ENCODE measurements at places on chromosomes 13 and 19.

DNA sequence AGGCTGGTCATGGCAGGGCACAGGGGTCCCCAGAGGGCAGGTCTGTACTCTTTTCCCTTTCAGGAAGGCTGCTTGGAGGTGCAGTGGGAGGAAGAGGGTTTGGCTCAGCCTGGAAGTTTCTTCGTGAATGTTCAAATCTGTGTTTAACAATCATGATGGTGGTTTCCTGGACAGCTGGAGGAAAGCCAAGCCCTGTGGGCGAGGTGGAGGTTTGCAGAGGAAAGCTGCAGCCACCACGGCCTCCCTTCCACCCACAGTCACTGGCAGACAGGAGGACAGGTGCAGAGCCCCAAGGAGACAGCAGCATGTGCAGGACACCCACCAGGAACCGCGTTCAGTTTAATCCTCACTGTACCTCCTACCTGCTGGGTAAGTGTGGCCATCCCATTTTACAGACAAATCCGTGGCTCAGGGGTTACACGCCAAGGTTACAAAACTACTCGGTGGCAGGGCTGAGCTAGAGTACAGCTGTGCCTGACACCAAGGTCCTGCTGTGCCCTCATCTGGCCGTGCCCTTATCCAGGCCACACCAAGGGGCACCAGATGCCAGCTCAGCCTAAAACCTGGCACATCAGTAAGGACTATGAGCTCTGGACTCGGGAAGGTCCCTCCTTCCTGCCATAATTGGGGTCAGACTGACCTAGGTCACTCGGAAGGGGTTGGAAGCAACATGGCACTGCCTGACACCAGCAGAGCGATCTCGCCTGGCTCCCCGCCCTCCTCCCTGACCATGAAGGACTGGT, 34.1 kb downstream of the SUGP2 start:
- no peak for DNase-seq

- no peak for DNase-seq
Measured at GRCh38 chr13:45851171-45851921, at the start of gene SIAH3. SIAH3 (minus strand) TSS chr13:45851753; CDS start chr13:45851629, 124 bp downstream.

DNA sequence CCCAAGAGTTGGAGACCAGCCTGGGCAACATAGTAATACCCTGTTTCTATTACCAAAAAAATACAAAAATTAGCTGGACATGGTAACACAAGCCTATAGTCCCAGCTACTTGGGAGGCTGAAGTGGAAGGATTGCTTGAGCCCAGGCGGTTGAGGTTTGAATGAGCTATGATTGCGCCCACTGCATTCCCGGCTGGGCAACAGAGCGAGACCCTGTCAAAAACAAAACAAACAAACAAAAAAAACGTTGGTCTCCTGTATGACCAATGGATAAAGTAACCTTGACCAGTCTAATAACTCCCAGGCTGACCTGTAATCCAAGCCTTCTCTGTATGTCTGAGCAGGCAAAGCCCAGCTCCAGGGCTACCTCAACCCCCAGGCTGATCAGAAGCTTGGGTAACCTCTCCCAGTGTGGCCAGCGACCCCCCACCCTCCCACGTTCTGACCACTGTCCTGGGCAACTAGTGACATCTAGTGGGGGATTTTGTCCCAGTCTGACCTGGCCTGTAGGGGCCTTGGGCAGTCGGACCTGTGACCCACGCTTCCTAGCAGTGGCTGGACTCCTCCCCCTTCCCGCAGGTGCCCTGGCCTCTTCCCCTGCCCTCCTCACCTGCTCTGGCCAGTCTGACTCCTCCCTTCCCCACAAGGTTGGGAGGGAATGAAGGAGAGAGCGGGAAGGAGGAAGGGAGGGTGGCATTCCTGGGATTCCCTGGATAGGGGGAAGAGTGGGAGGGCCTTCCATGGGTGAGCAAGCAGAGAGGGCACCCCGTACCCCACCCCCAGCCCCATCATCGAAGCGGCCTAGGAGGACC, 1.0 kb upstream of the BCAM start:
- no peak for DNase-seq

DNA sequence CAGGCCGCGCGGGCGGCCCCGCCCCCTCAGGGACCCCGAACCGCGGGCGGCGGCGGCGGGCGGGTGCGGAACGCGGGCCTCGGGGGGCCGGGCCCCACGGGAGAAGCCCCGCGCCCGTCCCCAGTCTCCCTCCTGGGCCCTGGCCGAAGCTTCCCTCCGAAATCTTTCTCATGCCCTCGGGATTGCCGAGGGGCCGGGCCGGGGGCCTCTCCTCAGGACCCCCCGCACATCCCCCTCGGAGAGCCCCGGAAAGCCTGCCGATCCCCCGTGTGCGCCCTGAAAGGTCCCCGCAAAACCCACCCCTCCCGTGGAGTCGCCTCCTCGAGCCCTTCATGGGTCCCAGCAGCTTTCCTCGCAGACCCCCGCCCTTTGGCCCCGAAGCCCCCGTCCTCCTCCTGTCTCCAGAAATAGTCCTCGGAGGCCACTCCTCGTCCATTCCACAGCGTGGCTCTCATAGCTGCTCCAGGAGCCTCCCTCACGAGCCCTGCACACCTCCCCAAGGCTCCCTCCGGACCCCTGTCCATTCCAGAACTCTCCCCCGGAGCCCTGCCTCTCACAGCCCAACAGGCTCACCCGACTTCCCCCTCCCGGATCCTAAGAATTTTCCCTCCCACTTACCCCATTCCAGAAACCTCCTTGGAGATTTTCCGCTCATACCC, 555 bp downstream of the SAMD4B start:
- no peak for DNase-seq

- no peak for DNase-seq
Measured at GRCh38 chr13:46666727-46667456, 113.9 kb downstream of the LRCH1 start.

GRCh38 chr19:38634757-38635482, 12.5 kb upstream of the ACTN4 start:
- DNase-seq = peak; percentile 59

DNA sequence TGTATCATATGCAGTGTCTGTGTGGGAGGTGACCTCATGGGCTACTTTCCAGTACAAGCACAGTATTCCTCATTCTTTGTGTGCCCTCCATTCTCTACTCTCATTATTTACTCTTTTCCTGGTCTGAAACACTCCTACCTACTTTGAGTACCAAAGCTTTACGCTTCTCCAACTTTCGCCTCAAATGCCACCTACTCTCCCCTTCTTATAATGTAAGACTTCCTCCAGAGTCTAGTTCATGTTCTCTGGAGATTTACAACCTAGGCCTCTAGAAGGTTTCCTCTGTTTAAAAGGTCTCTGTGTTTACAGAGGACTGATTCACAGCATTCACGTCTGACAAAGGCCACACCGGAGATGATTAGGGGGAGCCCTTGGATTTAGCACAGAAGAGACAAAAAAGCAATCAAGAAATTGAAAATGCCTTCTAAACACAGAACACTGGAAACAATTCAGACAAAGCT, 302.0 kb downstream of the KLF12 start:
- DNase-seq = no peak

- no peak for DNase-seq
Measured at GRCh38 chr19:10086591-10087192, 575 bp downstream of the SHFL start.

GRCh38 chr19:44908074-44908835, 2.7 kb downstream of the APOE start:
- no peak for DNase-seq

DNA sequence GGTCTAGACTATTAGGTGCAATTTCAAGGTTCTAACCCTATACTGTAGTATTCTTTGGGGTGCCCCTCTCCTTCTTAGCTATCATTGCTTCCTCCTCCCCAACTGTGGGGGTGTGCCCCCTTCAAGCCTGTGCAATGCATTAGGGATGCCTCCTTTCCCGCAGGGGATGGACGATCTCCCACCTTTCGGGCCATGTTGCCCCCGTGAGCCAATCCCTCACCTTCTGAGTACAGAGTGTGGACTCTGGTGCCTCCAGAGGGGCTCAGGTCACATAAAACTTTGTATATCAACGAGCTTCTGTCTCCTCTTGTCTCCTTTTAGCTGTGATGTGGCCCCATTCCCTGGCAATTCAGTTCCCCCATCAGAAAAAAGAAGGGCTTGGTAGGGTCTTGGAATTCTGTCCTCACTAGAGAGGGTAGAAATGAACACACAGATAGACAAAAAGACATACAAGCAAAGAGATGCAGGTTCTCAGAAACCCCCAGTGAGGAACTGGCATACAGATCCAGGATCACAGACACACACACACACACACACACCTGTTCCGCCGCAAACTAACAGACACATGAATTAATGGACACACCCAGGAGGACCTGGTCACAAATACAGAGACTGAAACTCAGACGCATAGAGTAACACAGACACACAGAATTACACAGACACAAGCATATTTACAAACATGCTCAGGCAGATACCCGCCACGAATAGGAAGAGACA, 2.5 kb upstream of the HNRNPUL1 start:
- no peak for DNase-seq

DNA sequence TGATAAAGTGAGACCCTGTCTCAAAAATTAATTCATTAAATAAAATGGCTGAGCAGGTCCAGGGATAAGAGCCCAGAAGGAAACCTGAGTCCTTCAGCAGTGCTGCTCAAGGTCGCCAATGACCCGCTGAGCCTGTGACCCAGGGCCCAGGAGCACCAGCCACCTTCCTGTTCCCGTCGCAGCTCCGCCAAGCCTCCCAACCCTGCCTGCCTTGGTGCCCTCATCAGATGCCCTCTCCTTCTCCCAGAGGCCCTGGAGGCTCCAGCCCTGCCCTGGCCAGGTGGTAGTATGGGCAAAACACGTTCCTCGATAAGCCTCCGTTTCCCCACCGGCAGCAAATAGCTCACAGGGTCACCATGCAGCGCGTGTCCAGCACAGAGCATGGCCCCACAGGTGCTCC, 2.6 kb downstream of the REXO1 start:
- no peak for DNase-seq

DNA sequence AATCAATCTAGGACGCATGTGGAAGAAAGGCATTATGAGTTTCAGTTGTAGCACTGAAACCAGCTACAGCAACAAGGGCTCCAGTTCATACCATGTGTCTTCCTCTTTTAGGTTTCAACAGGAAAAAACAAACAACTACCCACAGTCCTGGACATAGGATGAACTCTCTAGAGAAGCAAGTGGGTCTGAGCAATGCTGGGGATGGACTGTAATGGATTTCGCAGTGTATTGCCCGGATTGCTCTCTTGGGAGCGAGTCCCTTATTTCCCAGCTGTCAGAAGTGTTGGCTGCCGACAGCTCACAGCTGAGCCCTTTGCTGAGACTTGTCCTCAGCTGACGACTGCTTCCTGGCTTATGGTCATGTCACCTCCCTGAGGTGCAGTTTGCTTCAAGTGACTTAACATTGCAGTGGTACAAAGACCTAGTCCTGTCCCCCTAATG, 12.1 kb upstream of the MYCBP2 start:
- DNase-seq = no peak

- DNase-seq = no peak
Measured at GRCh38 chr19:14515501-14516047, 2.6 kb downstream of the DNAJB1 start.

- DNase-seq = no peak
Measured at GRCh38 chr19:8255426-8256125, 46.4 kb downstream of the CERS4 start.

- DNase-seq = no peak
Measured at GRCh38 chr13:113077566-113077952, 28.0 kb upstream of the F7 start.

DNA sequence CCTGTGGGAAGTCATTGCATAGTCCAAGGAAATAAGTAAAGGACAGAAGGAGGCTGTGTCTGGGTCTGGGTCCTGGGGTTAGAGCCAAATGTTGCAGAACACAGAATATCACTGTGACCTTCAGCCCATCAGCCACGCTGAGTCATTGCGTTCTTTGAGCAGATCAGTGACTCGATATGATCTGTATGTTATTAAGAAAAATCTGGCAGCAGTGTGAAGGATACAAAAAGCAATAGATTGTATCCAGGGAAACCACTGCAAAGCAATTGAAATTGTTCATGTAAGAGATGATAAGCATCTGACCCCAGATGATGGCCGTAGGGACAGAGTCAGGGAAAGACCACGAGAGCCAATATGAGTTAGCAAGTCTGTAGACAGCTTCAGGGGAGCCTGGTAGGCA, 1575.1 kb upstream of the SLC10A2 start:
- DNase-seq = no peak

- DNase-seq = no peak
Measured at GRCh38 chr13:49295244-49295643, 47.5 kb downstream of the CDADC1 start.

Data from activated T-cell treated with anti-CD3 and anti-CD28 coated beads for 24 hours (primary cell).